Right renal cortex interstitium (tissue), 3 donors: ENCODE measurements at places on chromosomes 2 and 18. TPM values are rescaled to one million over a fixed set of nuclear protein-coding genes. Genes with fewer than 3 reads are reported as not detected.

GRCh38 chr2:117273009-117273671 is 541.4 kb upstream of the DDX18 start:
- DNase-seq: no peak

DNA sequence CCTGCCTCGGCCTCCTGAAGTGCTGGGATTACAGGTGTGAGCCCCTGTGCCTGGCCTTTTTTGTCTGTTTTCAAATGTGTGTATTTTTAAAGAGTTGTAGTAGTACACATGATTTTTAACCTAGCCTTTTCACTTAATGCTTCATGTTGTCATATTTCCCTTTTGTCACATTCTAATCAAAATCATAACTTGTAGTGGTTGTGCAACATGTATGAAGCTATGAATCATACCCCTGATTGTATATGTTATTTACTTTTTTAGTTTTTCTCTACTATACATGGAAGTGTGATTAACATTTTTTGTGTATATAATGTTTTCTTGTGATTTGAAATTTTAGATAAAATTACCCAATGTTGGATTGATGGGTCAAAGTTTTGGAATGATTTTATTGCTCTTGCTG is 8.5 kb downstream of the GEN1 start:
- no peak for DNase-seq

DNA sequence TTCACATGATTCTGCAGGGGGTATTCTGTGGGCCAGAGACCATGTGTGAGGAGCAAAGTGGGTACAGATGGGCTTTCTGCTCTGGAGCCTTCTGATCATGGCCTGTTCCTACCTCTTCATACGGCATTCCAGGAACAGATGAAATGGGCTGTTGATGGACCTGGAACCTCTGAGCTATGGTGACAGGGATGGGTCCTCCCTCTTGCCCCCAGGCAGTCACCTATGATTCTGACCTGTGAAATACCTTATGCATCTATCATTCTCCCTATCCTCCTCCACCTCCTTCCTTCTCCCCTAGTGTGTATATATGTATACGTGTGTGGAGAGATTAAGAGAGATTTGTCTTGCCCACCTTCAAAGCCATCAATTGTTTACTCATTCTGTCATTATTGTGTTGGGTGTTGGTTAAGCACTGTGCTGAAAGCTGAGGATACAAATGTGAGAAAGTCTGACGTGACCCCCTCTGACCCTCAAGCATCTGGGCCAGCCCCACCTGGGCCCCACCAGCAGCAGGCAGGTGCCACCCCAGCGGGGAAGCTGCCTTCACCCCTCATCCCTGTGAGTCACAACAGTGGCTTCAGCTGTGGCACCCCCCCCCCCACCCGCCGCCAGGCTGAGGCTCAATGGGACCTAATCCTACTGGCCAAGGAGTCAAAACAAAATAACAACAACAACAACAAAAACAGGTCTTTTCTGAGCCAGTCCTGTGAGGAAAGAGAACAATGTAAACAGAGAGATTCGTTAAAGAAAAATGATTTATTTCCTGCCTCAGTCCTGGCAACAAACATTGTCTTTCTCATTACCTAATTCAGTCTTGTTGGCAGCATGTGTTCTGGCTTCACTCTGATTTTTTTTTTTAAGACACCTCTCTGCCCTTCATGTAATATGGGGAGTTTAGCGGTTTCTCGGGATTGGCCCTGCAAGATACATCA is 103.8 kb upstream of the CDC42EP3 start:
- DNase-seq: no peak

- no peak for DNase-seq
These were observed 2.0 kb downstream of the SLC14A2 start for GRCh38 chr18:45617284-45617683.

GRCh38 chr2:128641421-128642080 is 322.9 kb upstream of the HS6ST1 start:
- no peak for DNase-seq

- DNase-seq: no peak
These were observed 62.6 kb downstream of the NFATC1 start for GRCh38 chr18:79458131-79458838.

GRCh38 chr2:25385910-25386309 is 44.2 kb upstream of the DNMT3A start:
- no peak for DNase-seq

GRCh38 chr2:121944072-121944831 is 188.8 kb downstream of the TSN start:
- no peak for DNase-seq

GRCh38 chr2:196963043-196963442 is 36.5 kb upstream of the PGAP1 start:
- no peak for DNase-seq

Gene TEX44
- not detected for polyA plus RNA-seq

Gene ESPNL
- 1.3 TPM for polyA plus RNA-seq

Gene DLX2
- polyA plus RNA-seq: 0.08 TPM

Gene TLX2
- not detected for polyA plus RNA-seq
